NCI-H1417 treated with DMSO at 0.1 percent for 48 hours (cell line): ENCODE measurements at places on chromosomes 3 and 15.

- no peak for DNase-seq
Observed at GRCh38 chr15:67820992-67821783, 4.1 kb upstream of the SKOR1 start.

- DNase-seq = no peak
Observed at GRCh38 chr3:185316740-185317412, 46.1 kb upstream of the MAP3K13 start.

GRCh38 chr3:172391592-172392302 lies 56.5 kb downstream of the GHSR start:
- DNase-seq = no peak

GRCh38 chr15:41499109-41499851 lies 5.6 kb downstream of the ITPKA start:
- no peak for DNase-seq

GRCh38 chr3:139982404-139982803 lies 47.4 kb downstream of the CLSTN2 start:
- DNase-seq = no peak

GRCh38 chr3:198051836-198052235 lies 91.8 kb downstream of the LMLN start:
- no peak for DNase-seq

GRCh38 chr15:92655178-92655995 lies at the start of gene FAM174B:
Gene FAM174B (minus strand): TSS chr15:92655775.
- DNase-seq = no peak

DNA sequence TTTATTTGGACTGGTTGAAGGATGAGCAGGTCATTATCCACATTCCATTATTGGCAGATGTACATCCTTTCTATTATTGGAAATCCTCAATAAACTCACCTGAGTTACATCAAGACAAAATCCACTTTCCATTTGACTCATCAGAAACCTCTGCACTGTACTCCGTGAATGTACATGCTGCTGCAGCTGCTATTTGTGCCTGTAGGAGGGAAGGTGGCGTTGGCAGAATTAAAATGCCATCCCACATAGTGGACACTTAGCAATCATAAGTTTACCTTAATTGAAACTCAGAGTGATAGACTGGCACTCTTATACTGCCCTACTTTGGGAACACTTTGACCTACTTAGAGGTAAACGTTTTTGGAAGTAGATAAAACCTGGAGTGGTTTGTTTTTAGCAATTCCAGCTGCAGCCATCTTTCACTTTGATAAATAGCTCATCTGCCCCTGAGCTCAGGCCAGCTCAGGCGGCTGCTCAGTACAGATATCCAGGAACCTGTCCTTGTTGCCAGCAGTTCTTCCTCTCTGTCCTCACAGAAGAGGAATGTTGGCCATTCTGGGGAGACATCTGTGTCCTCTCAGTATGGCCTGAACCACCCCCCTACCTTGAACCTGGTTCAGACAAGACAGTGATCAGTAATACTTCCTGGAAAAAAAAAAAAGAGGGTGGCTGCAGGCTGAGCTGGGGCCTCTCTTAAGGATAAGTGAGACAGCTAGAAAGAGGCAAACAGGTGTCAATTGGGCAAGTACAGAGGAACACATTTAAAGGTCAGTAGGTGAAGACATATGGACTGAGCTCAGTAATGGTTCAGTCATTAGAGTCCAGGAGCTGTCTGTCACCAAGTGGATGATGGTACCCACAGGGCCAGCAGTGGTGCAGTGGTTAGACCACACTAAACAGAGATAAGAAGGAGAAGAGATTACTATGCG lies 153.4 kb upstream of the UMPS start:
- DNase-seq = no peak

GRCh38 chr3:88005066-88005465 lies 53.7 kb downstream of the CGGBP1 start:
- no peak for DNase-seq

DNA sequence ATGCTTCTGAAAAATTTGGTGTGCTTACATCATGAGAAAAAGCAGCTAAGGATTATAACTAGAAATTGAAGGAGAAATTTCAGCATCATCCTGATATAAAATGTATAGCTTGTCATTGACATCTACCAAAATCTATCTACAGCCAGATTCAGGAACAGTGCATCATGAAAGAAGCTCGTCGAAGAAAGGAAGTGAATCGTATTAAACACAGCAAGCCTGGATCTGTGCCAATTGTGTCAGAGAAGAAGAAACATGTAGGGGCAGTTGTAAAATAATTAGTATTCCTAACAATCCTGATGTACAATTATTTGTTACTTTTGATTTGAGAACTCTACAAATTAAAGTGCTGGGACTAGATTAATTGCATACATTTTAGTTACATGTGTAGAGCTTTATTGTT lies 37.2 kb downstream of the AP4E1 start:
- no peak for DNase-seq

GRCh38 chr3:50212502-50212901 lies 7.4 kb downstream of the SLC38A3 start:
- no peak for DNase-seq

DNA sequence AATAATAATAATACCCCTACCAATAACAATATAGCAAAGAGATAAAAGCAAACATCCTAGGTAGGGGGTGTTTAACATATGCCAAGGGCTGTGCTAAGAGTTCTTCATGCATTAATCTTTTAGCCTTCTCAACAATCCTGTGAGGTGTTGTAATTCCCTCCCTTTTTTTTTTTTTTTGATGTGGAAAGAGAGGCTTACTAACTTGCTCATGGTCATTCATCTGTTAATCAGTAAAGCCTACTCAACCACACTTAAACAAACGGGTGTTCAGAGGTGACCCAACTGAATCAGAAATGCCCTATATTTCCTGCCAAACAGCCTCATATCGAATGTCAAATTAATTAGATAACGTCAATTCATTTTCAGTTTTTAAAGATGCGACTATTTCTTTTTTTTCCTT lies 232.1 kb downstream of the CTNNB1 start:
- DNase-seq = no peak

GRCh38 chr15:69629631-69630161 lies 177.1 kb downstream of the RPLP1 start:
- DNase-seq = no peak

DNA sequence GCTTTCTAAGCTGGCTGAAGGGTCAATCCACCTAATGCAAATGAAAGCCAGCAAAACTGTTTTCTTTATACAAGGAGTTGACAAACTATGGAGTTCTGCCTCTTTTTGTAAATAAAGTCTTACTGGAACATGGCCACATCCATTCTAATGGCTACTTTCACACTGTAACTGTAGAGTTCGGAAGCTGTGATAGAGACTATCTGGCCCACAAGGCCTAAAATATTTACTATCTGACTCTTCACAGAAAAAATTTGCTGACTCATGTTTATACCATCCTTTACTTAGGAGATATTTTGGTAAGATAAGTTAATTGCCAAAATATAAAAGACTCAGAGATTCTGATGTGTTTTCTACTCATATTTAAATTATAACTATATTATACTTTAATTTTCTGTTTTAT lies 93.7 kb upstream of the GK5 start:
- DNase-seq = no peak

DNA sequence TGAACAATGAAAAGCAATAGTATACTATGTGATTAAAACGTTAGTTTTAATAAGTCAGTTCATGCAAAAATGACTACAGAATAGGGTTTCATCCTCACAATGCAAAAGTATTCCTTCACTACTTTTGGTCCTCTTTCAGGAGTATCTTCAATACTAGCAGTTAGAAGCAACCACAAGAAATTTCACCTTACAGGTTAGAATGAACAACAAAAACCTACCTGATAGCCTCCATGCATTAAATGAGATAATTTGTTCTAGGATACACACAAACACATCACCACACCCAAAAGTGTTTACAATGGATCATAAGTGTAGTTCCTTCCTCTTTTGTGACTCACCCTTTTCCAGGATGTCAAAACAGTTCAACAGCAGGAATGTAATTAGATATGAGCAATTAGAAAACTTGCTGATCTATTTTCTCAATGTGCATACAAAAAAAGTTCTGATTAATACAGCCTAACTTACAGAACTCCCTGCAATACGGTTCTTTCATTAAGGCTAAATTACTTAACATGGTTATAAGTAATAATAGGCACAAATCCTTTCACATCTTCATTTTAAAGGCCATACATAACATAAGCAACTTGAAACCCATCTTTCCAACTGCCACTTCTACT lies 21.6 kb downstream of the UACA start:
- no peak for DNase-seq

DNA sequence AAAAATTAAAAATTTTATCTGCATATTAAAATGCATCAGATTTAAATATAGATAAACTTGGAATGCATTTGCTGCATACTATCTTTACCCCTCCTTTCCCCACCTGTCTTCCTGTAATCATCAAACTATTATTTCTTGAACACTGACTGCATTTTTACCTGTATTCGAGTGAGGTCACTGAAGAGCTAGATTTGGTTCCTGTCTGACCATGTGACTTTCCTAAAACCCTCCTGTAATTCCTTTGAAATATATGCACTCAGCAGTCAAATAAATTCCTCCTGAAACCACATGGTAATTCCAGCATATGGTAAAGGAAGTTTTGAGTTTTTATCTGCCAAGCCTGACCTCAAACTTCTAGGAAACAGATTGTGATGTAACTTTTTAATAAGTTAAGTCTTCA lies 445.6 kb upstream of the FRG2C start:
- DNase-seq = no peak

DNA sequence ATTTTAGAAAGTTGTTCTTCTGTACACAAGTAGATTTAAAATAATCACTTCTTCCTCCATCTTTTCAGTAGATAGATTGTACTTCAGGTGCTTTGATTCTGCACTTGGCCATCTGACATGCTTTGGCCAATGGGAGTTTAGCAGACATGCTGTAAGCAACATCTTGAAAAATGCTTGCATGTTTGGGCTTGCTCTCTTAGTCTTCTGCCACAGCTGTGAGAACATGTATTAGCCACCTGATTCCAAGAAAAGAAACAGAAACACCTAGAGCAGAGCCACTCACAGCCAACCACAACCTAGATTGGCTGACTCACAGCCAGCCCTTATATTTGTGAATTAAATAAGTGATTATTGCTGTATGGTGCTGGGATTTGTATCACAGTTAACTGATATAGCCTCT lies 70.2 kb upstream of the GADL1 start:
- DNase-seq = no peak

- DNase-seq = no peak
Observed at GRCh38 chr3:160754371-160754854, 1.6 kb upstream of the PPM1L start.

DNA sequence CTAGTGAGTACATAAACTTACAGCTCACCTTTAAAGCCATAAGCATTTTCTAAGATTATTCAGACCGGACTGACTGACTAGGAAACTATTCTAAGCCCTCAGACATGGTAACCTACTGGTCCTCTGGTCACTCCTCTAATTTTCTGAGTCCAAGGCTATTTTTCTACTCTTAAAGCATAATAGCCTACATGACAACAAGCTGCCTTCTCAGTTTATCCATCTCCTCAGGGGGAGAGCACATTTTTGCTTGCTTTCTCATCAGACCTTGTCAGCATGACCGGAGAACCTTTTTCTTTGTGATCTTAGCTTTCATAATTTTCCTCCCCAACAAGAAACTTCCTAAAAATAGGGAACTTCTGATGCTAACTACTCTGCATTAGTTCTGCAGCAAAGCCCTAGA lies 38.4 kb downstream of the UBP1 start:
- DNase-seq = no peak

DNA sequence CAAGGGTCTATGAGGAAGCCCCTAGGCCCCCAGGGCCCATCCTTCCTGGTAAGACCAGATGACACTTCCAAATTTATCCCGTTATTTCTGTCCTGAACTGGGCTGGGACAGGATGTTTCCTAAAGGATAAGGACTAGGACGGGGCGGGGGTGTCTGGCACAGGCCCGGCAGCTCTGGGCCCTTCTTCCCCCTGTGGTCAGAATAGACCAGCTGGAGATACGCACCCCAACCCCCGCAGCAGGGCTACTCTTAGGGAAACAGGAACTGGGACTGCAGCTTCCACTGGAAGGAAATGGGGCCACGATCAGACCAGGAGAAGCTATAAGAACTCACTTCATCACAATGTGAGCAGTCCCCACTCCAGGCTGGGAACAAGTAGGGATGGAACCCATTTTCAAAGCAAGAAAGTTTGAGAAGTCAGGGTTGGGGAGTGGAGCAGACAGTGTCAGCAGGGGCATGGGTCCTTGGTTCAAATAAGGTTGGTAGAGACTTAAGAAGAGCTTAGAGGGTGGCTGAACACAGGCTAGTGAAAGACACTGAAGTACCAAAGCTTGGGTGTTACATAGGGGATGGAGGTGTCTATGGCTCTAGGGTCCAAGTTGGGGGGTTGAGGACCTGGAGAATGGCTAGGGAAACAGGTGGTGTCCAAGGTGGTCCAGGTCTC lies 1.1 kb downstream of the NCKIPSD start:
- DNase-seq = no peak

- peak; percentile 29 for DNase-seq
Observed at GRCh38 chr15:75029378-75030022, 6.1 kb downstream of the PPCDC start.

DNA sequence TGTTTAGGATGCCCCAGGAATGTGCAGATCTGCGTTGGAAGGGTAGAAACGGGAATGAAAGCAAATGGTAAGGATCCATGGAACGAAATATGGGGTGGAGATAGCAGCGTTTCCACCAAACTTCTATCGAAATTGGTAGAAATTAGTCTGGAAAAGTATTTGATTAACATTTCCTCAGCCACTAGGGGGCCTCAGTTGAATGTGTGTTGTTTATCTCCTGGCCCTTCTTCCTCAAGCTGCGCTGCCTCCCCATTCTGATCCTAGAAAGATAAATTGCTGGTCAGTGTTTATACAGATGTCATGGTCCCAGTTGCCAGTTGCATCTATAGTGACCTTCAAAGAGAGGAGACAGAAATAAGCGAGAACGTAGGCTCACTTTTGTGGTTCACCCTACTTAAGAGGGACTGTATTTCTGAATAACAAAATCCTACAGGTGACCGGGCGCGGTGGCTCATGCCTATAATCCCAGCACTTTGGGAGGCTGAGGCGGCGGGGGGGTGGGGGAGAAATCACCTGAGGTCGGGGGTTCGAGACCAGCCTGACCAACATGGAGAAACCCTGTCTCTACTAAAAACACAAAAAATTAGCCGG lies 457.1 kb downstream of the SQOR start:
- peak; percentile 13 for DNase-seq

DNA sequence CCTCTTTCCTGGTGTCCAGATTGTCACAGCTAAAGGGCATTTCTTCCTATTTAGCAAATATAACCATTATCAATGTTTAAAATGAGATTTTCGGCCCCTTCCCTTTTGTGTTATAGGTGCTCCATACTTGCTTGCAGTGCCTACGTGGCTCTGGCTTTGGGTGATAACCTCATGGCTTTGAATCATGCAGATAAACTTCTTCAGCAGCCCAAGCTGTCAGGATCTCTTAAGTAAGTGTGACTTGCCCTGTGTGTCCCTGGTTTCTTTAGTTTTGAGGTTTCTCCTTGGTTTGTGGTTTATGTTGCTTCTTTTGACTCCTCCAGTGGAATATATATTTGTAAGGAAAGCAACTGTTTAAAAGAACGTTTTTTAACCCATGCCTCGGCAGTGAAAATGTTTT lies 58.5 kb upstream of the TRIM71 start:
- DNase-seq = no peak

GRCh38 chr3:56748663-56749231 lies 53.0 kb downstream of the ARHGEF3 start:
- DNase-seq = no peak

GRCh38 chr3:183044547-183045229 lies 54.6 kb downstream of the MCCC1 start:
- no peak for DNase-seq
